Left hindlimb (tissue), 1 donor: ENCODE measurements at places on chromosomes 6 and 20.

DNA sequence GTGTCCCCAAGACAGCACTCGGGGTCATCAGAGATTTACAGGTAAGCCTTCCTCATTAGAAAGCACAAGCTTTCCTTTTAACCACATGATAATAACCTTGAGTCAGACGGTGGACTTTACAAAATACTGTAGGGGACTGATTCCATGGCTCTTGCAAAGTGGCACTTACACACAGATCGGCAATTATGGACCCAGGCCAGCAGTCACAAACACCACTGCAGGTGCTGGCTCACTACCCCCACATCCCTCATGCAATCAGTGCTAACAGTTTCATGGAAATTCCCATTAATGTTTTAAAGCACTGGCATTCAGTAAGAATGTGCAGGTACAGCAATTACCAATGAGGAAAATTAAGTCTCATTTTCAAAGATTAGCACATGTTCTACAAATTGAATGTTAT is 516.5 kb downstream of the PRKN start:
- no peak for DNase-seq

- no peak for DNase-seq
Observed at GRCh38 chr20:37839955-37840354, 63.0 kb upstream of the VSTM2L start.

DNA sequence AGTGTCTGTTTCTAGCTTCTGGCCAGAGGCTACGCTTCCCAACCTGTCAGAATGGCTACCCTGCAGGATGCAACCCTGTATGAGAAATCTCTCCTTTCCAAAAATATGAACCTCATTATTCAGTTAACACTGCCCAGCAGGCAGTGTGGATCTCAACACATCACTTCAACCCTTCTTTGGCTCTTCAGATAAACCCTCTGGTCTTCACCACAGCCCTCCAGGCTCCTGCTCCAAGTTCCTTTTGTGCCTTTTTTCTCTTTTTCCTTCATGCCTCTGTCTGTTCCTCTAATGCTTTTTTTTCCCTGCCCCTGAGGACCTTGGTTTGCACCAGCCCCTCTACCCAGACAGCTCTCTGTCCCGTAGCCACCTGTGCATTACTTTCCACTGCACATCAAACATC is 207.4 kb downstream of the MYLK4 start:
- DNase-seq = no peak

GRCh38 chr20:51800060-51800871 is 2.1 kb downstream of the SALL4 start:
- peak; percentile 82 for DNase-seq

GRCh38 chr6:75084018-75084417 is 121.8 kb downstream of the COL12A1 start:
- DNase-seq = no peak

DNA sequence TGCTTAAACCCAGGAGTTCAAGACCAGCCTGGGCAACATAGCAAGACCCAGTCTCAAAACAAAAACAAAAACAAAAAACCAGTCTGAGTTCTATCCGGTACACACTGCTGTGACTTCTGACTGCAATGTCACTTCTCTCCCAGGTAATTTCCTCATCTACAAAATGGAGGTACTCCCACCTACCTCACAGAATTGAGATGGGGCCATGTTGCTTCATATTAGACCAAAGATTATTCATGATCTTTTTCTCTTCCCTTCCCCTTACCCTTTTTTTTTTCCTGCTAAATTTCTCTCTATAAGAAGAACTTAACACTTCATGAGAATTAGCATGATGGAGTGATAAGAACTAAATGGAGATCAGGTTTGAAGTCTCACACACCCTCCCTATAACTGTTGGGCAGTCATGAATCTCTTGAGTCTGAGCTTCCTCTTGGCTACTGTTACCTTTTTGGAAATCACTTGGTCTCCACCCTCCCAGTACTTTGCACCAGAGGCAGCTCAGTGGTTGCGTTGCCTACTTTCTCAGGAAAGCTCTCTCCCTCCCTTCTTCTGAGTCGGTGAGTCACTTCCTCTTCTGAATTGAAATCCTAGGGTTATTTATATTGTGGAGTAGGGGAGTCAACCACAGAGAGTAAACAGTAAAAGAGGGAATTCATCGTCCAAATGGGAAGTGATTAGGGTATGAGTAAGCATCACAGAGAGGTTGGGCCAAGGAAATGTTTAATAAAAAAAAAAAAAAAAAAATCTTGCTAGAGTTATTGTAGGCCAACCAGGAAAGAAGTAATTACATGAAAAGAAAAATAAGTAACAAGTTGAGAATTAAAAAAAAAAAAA is 59.9 kb upstream of the MAP7 start:
- no peak for DNase-seq

GRCh38 chr6:156886409-156886808 is 109.2 kb downstream of the ARID1B start:
- DNase-seq = no peak

DNA sequence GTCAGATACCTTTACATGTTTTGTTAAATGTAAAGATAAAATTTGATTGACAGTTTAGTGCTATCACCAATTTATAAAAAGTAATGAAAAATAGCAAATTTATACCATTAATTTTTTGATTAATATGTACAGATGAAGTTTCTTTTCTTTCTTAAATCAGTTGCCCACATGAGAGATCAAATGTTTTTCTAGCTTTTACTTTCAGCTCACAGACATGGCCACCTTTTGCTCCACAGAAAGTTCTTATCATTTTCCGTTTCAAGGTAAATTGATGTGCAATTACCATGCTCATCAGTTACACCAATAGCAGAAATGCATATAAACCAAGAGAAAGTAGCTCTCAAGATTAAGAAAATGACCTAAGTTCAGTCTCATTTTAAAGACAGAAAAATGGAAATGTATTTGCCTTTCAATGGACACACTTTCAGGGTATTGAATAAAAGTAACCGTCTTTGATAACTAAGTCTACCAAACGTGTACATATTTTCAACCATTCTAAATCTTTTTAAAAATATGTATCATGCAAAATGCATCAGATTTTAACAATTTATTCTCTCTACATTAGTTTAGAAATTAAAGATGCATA is 16.6 kb upstream of the EXOC2 start:
- DNase-seq = no peak

DNA sequence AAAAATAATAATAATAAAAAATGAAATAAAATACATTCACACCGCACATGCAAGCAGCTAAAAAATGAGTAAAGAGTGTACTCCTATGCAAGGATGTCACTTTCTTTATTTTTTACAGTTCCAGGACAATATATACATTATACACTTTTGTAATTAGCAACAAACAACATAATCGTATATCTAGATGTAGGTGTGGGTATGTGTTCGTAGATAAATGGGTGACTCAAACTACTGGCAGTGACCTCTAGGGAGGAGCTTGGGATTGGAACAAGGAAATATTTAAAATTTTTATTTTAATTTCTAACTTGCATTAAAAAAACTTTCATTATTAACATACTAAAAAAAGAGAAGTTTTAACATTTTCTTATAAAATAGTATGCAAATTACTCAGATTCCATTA is 86.1 kb upstream of the MYLIP start:
- DNase-seq = no peak

DNA sequence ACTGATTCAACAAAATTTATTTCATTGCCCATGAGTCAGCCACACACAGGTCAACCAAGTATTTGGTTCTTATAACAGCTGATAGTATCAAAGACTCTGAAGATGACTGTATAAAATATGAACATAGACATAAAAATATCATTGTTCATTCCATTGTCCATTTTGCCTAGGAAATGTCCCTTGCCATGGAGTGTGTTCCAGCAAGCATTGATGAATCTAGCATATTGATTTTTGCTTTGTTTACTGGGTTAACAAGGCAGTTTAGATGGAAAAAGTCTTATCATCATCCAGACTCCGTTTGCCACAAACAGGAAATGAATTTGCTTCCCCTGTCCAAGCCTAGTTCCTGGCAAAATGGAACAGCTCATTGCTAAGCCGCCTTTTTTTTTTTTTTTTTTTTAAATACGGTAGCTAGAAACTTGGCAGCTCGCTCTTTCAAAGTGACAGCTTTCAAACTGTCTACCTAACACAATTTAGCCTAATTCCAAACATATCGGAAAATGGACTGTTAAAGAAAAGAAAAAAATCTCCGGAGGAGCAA is 7.5 kb downstream of the F13A1 start:
- DNase-seq = no peak

DNA sequence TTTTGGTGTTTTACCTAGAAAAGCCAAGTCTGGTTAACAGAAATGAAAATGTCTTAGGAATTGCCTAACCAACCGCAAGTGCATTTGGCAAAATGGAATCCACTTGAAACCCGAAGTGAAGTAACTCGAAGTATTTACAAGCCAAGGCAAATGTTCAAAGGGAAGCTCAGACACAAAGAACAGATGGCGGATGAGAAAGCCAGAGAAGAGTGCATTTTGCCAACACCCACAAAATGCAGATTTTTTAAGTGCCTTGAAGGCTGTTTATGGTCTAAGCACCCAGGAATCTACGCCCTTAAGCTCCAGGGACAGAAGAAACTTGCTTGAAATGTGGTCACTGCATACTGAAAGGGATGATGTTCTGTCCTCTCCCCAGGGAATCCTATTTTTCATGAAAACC is 70.0 kb upstream of the TBXT start:
- DNase-seq = no peak

DNA sequence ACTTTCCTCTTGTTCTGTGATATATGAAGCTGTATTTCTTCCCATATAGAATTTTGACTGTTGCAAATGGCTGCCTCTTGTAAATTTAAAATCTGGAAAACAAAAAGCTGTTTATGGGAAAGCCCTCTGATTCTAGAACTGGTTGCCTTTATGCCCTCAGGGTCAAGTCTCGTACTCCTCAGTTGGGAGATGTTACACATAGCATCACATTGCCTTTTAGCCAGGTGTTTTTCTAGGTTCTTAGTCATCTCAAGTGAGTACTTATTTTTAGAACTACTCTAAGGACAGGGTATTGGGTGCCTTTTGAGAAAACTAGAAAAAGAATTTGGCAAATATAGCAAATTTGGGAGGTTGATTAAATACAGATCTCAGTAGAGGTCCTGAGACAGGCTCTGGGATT is 58.5 kb downstream of the ANKS1A start:
- no peak for DNase-seq

DNA sequence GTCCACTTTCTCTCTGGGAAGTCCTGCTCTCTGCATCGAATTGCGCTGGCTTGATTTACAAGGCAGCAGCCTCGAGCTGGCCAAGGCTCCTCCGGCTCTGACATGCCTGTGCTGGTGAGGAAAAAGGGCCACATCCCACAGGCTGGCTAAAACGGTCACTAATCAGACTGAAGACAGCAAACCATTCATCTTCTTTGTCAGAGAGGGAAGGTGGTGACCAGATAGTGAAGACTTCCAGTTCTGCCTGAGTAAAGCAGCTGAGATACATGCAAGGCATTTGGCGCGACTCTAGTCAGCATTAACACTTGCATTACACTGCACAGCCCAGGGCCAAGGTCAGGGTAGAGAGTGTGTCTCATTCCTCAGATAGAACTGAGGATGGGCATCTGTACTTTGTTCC is 203.2 kb upstream of the MAP3K7 start:
- DNase-seq = peak; percentile 32

DNA sequence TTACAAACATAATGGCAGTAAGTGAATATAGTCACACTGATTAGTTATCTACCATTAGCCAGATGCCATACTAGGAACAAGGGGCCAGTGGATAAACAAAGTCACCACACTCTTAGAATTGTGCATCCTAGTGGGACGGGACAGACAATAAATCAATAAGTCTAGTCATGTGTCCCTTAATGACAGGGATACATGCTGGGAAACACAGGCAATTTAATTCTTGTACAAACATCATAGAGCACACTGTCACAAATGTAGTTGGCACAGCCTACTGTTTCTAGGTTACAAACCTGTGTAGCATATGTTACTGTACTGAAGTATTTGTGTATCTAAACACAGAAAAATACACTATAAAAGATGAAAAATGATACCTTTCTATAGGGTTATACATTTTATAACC is 123.0 kb upstream of the FAM184A start:
- DNase-seq = no peak

DNA sequence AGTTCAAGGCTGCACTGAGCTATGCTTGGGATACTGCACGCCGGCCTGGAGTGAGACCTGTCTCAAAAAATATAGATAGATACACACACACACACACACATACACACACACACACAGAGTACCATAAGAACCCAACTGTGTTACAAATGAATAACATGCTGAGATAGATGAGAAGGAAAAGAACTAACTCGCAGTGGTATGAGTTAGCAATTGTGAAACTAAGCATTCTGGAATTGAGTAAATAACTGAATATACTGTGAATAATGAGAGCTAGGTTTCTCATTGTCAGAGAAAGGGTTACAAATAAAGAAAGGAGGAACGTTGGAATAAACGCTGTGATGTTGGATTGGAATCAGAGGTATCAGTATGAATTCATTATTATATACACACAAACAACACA is 14.6 kb upstream of the FAXC start:
- no peak for DNase-seq

GRCh38 chr20:57660922-57661745 is 40.9 kb upstream of the ZBP1 start:
- DNase-seq = peak; percentile 53

DNA sequence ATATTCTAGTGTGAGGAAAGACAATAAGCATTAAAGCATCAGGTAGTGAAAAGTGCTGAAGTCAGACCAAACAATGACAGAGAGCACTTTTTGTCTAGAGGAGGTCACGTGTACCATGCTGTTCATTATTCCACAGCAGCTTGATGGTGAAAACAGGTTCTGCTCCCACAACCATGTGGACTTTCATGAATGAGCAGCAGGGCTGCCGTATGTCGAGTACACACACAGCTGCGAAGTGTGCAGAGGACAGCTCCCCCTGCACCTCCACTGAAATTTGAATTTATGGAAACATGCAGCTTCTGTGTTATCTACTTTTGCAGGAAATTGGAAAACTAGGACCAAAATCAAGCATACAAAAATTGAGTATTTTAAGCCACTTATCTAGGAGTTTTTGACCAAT is 85.3 kb downstream of the MAP7 start:
- no peak for DNase-seq

DNA sequence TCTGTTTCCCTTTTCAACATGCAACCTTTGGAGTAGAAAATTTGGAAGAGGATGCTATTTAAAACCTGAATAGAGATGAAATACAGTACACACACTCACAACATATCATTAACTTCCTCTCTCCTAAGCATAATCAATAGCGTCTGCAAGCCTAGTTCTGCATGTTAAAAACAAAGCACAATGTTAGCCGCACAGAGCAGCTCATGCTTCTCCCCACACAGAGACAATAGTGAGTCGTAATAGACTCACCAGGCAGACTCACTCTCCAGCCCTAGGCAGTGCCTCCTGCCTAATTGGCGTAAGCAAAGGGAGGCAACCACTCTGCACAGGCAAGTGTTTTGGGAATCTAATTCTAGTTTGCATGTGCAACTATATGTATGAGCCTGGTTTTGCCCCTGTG is 45.8 kb upstream of the ARID1B start:
- no peak for DNase-seq

DNA sequence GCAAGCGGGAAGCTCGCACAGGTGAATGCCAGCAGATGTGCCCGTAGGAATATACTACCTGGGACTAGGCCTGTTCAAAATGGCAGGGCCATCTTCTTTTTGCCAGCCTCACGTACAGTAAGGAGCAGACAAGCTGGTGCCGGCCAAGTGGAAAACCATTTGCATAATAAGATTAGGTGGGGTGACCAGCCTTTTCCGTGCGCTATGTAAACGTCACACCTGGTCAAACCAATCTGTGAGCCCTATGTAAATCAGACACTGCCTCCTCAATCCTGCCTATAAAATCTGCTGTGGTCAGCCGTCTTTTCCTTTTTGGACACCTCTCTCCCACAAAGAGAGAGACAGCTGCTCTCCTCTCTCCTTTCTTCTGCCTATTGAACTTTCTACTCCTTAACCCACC is 60.8 kb upstream of the TMEM30A start:
- DNase-seq = no peak

- no peak for DNase-seq
Observed at GRCh38 chr6:122790423-122791309, 1.6 kb downstream of the SMPDL3A start.
